ENCODE measurements at places on chromosomes 7 and 10. TPM values are rescaled to one million over a fixed set of nuclear protein-coding genes. Genes with fewer than 3 reads are reported as not detected.

- DNase-seq = no peak
These were observed 558.2 kb upstream of the GALNT17 start for GRCh38 chr7:70573696-70574095.

- no peak for DNase-seq
These were observed 33.0 kb downstream of the RASGEF1A start for GRCh38 chr10:43233601-43234430.

The TET1 gene
- 10.0 TPM for polyA plus RNA-seq

DNA sequence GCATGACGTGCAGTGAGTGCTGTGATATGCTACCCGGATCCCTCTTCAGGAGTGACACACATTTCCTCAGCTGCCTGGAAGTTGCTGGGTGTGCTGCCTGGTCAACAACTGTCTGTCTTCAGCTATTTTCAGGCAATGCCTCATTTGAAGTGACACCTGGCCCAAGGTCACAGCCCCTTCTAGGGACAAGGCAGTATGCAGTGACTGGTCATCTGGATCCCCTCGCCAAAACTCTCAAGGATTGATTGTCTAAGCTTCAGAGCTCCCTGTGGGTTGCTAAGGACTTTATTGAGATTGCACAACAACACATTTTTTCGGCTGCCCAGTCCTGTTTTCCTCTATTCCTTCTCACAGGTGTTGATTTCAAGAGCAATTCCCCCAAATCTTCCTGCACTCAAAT, 108.8 kb downstream of the GNAI1 start:
- no peak for DNase-seq

DNA sequence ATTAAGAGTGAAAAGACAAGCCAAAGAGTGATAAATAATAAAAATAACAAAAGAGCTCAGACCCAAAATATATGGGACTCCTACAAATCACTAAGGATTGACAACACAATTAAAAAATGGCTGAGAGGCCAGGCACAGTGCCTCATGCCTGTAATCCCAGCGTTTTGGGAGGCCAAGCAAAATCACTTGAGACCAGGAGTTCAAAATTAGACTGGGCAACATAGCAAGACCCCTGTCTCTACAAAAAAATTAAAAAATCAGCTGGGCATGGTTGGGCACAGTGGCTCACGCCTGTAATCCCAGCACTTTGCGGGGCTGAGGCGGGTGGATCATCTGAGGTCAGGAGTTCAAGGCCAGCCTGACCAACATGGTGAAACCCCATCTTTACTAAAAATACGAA, 137.3 kb downstream of the IDE start:
- DNase-seq = no peak

DNA sequence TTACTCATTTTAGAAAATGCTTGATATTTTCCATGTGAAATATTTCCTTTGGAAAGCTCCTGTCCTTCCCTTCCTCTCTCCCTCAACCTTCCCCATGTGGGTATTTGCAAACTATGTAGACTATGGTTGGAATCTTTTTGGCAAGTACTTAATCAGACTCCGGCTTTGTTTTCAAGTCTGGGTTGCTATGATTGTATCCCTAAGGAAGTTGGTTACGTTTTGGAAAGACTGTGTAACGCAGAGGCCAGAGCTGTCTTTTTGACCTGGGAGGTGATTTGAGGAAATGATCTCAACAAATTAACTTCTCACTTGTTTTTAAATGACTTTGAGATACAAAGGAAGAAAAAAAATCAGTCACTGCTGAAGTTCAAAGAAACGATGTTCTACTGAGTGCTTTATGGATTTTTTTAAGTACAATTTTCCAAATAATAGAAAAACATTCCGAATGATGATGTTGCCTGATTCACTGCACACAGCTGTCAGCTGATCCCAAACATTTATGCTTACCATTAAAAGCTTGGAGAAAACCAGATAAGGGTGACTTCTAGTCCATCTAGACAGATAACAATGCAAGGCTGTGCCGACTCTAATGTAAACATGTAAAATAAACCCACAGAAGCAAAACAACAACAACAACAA, 145.5 kb upstream of the CELF2 start:
- DNase-seq = no peak

GRCh38 chr10:102396730-102397151, 1.2 kb downstream of the NFKB2 start:
- no peak for DNase-seq

GRCh38 chr7:151875942-151876898, 695 bp downstream of the PRKAG2 start:
- peak; percentile 75 for DNase-seq

- no peak for DNase-seq
These were observed 346.7 kb downstream of the CCSER2 start for GRCh38 chr10:84675060-84675459.

The CHRM2 gene
- 2.1 TPM for polyA plus RNA-seq

- DNase-seq = no peak
These were observed 31.0 kb upstream of the GPR26 start for GRCh38 chr10:123635131-123635530.

The UBN2 gene
- polyA plus RNA-seq = 24.9 TPM

DNA sequence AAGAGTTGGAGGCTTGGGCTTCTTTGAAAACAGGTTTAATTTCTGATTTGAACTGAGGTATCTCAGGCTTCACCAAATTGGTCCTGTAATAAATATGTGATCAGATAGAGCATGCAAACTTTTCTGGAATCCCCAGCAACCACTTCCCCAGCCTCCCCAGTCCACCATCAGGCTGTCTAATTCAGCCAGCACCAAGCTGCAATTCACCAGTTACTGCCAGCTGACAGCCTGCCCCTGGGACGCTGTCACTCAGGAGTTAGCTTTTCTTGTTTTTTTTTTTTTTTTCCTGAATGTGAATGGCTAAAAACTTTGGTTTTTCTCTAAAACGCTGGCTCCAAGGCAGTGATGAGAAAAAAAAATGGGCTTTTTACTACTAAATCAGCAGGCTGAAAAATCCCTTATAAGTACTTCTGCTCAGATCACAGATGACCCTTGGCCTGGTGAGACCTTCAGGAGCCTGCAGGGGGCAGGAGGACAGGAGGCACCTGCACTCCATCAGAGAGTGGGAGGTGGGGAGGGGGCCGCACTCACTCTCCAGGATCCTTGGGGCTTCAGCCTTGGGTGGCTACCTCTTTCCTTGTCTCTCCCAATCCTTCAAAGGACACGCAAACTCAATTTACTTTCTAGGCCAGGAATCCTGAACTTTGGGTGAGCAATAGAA, 349.4 kb downstream of the GATA3 start:
- DNase-seq = no peak

DNA sequence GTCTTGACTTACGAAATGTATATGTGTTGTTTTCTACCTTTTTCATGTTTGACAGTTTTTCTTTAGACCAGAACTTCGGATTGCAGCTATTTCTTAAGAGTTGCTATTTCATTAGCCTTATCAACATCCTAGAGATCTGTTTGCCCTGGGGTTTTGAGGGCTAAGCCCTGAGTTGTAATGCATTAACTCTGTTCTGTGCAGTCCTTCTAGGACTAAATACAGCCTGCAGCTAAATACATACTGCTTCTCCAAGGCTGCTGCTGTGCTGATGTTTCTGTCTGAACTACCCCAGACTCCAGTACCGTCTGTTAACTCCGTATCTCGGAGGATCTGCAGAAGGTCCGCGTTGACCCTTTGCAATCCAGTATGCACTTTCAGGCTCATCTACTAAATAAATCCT, 26.5 kb downstream of the KIAA1217 start:
- no peak for DNase-seq

DNA sequence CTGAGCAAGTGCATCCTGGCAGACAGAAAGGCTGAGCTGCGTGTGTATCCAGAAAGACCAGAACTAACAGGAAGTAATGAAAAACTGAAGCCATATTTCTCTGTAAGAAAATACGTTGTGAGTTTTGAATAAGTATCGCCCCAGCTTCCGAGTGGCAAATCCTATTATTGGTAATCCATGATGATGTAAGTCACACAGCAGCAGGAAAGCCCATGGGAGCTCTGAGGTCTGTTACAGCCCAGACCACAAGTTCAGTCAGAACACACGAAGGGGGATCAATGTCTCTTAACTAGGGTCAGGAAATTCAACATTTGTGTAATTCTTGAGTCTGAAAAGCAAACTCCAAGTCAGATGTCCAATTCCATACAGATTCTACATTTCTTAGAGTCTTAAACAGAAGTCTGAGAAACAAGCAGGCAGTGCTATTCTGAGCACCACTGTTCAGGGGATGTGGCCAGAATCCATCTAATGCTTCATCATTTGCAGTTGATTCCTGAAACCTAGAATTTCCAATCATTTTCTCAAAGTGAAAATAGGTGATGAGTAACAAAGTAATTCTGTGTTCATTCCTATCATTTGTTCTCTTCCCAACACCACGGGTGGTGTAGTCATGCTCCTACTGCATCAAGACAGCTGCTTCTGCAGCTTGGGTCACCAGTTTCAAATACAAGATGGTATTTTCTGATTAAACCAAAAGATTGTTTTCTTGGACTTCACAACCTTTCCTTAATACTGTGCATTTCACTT, at the start of gene LRIT2:
LRIT2 (minus strand) TSS at position 118 of the 747 bp plus-strand sequence; CDS start at position 94, 24 bp downstream.
- no peak for DNase-seq

GRCh38 chr7:37318541-37318940, 130.1 kb downstream of the ELMO1 start:
- no peak for DNase-seq

DNA sequence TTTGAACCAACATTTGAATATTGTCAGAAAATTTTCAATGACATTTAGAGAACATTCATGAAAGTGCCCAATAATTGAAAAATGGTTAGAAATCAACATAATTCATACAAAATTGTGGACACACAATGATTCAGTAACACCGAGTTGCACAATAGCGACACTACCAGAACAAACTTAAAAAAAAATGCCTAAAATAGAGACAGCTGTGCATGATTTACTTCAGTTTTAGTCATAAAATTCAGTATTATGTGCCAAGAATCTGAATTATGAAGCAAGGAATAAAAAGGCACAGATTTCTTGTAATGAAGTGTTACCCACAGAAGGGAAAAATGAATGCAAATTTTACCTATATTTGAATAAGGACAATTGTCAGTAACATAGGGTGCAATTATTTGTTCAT, 396.0 kb downstream of the SEMA3D start:
- no peak for DNase-seq

The TAF6 gene
- 72.3 TPM for polyA plus RNA-seq

DNA sequence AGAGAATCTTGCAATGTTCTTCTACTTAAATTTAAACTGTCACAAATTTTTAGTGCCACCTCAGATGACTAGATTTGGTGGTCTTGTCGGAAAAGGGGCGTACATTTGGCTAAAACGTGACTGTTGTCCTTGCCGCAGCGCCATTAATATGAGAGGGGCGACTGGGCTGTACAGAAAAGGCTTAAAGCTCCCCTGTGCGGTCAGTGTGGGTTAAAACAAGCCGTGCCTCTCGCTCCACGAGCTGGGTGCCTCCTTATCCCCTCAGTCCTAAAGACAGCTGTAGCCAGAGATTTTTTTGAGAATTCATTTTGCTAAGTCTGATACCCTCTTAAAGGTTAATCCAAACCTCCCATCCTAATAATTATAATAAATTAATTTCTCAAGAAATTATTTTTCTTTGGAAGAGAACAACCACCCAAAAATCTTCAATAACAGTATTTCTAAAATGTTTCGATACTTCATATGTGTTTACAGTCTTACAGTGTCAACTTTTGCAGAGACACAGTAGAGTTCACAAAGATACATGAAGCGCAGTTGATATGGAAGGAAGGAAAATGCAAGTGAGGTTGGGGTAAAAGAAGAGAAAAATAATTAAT, 68.6 kb downstream of the C7orf25 start:
- no peak for DNase-seq

The WNT8B gene
- 0.69 TPM for polyA plus RNA-seq

DNA sequence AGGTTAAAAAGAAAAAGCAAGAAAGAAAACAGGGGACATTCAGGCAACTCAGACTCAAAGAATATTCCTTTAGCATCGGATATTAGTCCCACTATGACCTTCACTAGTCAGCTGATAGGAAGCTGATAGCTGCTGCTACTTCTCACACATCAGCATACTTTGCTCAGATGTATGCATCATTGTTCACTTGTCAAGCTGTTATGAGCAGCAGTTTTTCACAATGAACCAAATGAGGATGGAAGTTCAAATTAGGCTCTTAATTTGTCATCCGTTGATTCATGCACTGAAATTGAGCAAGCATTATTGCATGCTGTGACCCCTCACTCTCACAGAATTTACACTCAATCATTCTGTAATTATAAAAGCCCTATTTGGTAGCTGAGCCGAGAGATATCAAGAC, 257.7 kb downstream of the SNX13 start:
- DNase-seq = no peak

- no peak for DNase-seq
These were observed 125.7 kb downstream of the ADCY1 start for GRCh38 chr7:45699726-45700390.

DNA sequence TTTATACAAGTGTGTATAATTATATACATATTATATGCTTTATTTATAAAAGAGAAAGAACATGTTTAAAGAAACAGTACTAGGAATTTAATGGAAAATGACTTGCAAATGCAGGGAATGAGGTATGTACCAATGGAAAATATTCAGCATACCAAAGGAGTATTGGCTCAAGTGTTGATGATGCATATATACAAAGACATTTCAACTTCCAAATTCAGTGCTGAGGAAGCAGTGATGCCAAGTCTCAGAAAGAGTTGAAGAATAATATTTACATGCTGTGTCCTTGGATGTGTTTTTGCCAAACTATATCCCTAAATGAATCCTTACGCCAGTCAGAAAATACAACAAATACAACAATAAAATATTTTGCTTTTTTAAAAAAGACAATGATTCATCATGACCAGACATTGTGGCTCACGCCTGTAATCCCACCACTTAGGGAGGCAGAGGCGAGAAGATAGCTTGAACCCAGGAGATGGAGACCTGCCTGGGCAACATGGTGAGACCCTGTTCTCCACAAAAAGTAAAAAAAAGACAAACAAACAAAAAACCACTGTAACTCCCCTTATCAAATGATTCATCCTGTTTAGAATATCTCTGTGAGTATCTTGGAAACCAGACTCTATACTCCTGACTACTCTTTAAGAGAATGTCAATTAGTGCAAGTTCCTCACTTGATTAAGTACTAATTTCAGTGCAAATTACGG, 157.2 kb downstream of the CHRM2 start:
- DNase-seq = no peak

GRCh38 chr7:29488977-29489376, 74.7 kb upstream of the PRR15 start:
- no peak for DNase-seq

The TMEM273 gene
- 3.0 TPM for polyA plus RNA-seq

DNA sequence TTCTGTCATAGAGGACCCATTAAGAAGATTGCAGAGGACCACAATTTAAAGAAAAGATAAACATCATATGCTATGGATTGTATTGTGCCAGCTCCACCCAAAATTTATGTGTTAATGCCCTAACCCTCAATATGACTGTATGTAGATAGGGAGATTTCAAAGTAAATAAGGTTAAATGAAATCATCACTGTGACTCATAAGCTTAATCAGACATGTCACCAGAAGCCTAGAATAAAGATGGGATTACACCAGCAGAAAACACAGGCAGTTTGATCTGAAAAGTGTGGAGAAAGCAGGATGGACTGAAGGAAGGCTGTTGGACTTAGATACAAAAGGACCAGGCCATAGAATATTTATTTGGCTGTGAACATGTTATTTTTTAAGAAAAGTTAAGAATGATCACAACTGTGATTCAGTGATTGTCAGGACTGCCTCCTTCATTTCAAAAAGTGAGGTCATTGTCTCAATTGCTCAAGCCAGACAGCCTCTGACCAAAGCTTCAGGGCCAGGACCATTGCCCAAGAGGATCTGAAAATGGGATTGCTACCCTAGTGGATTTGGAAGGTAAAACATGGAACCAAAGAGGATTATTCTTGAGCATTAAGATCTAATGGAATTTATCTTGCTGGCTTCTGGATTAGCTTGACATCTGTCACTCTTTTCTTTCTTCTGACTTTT, 270.8 kb upstream of the POM121L12 start:
- DNase-seq = no peak

The ABCB1 gene
- 21.9 TPM for polyA plus RNA-seq

GRCh38 chr10:53396876-53397275, 624.3 kb upstream of the MBL2 start:
- DNase-seq = no peak
